Lung microvascular endothelial cell (primary cell): ENCODE measurements at places on chromosomes 1 and 21. TPM values are rescaled to one million over a fixed set of nuclear protein-coding genes. Genes with fewer than 3 reads are reported as not detected.

GRCh38 chr1:191320062-191320461 is 838.2 kb upstream of the RGS18 start:
- DNase-seq, result no peak

DNA sequence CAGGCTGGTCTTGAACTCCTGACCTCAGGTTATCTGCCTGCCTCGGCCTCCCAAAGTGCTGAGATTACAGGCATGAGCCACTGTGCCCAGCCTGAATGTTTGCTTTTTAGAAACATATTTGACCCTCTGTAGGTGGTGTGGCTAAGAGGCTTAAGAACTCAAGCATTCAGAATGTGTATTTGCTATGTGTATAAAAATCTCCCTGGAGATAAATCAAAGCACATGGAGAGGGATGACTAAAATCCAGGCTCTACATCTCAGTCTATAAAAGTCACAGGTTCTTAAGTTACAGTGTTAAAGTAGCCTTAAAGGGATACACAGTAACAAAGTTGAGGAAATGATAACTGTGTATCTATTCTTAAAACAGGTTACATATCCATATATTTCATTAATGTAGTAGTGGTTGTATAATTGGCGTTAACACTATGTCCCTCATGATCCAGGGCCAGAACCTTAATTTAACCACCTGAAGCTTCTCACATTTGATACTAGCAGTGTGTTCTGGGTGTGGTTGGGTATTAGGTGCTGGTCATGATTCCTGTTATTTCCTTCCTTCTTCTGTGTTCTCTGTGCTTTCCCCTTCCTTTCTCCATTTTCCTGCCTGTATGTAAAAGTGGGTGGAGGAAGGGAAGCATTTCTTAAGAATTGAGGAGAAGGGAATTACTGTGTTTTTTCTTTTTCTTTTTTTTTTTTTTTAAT is 16.2 kb downstream of the GIPC2 start:
- DNase-seq, result no peak

DNA sequence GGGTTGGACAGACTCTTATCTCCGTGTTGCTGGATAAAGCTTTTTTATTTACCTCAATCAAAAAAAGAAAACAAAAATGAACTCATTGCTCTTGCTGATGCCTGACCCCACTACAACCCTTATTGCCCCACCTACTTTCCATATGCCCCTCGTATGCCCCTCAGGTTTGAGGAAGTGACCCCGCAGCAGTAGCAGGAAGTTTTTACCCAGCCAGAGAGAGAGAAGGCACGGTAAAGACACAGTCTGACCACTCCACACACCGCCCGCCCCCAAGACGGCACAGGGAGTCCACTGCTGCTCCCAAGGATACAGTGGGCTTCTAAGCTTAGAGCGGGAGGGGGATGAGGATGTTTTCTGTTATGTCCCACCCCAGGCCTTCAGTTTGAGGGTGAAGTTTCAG is 9.8 kb downstream of the PLEKHO1 start:
- DNase-seq, result no peak

- no peak for DNase-seq
Measured at GRCh38 chr1:204316164-204316563, 43.6 kb downstream of the PLEKHA6 start.

DNA sequence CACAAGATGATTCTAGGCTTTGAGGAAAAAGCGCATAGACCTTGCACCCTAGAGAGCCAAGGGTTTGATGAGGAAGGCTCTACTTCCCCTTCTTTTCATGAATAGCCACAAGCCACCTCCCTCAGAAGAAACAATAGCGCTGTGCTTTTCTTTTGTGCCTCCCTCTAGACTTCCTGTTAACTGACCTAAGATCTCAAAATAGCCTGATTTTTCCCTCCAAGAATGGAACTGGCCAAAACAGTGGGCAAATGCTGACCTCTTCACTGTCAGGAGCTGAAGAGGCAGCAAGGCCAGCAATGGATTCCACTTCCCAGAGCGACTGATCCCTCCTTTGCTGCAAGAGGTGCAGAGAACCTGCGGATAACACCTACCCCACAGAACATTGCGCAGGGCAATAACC is 362.8 kb downstream of the KCNH1 start:
- DNase-seq, result no peak

GRCh38 chr1:235928197-235928596 is 61.5 kb upstream of the LYST start:
- no peak for DNase-seq

GRCh38 chr1:1432951-1433803 is 2.3 kb upstream of the VWA1 start:
- DNase-seq, result no peak

- DNase-seq, result no peak
Measured at GRCh38 chr1:172289448-172289847, 131.0 kb upstream of the C1orf105 start.

GRCh38 chr1:69919129-69919921 is 286.1 kb downstream of the LRRC40 start:
- DNase-seq, result no peak

GRCh38 chr1:159647616-159648015 is 60.0 kb downstream of the APCS start:
- no peak for DNase-seq

DNA sequence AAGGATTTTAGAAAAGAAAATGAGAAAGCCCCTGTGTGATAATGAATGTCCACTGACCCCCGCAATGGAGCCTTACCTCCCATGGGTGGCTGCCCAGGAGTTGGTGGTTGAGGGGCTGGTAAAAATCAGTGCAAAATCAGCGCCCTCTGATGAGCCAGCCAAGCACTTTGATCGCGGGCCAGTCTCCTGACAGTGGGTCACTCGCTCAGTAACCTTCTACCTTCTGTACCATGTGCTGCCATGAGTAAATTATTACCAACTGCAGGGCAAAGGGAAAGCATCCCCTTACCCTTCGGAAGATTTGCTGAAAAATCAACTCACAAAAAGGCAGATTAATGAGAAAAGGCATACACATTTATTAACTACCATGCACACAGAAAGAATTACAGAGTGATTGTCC is 58.8 kb downstream of the KCNK1 start:
- DNase-seq, result no peak

- DNase-seq, result no peak
Measured at GRCh38 chr1:226422478-226422877, 14.6 kb upstream of the PARP1 start.

DNA sequence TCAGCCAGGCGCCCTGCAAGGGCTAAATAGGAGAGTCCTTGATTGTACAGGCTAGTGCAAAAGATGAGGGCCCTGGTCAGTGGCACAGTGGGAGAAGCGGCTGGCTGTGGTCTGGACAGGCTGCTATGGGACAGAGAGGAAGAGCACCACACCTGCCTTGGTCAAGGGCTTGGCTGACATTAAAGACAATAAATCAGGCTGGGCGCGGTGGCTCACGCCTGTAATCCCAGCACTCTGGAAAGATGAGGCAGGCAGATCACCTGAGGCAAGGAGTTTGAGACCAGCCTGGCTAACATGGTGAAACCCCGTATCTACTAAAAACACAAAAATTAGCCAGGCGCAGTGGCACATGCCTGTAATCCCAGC is 62.9 kb downstream of the NID1 start:
- DNase-seq, result no peak

DNA sequence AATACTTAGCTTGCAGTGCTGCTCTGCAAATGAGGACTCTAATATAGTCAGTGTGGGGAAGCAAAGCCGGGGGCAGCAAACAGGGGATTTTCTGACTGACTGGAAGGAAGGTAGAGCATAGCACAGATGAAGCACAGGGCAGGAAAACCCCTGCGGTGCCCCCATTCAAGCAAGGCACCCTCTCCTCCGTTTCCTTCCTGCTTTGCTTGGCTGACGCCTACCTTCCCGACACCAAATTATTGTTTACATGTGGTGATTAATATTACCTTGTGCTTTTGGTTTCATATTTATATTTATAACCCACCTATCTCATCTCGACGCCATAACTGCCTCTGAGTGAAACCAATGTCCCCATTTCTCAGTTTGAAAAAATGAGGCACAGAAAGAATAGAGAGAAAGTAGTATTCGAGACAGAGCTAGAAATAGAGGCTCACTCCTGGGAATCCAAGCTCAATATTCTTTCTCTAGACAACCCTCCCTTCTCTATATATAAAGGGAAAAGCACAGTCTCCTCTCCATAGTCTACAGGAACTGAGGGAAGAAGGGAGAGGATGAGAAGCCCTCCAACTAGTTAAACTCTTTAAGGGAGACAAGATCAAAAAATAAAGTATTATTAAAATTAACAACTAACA is 41.3 kb downstream of the PIK3C2B start:
- DNase-seq, result peak; percentile 74

- no peak for DNase-seq
Measured at GRCh38 chr1:149933208-149933607, 3.5 kb downstream of the MTMR11 start.

GRCh38 chr1:69702085-69702484 is 134.4 kb downstream of the LRRC7 start:
- DNase-seq, result peak; percentile 20

DNA sequence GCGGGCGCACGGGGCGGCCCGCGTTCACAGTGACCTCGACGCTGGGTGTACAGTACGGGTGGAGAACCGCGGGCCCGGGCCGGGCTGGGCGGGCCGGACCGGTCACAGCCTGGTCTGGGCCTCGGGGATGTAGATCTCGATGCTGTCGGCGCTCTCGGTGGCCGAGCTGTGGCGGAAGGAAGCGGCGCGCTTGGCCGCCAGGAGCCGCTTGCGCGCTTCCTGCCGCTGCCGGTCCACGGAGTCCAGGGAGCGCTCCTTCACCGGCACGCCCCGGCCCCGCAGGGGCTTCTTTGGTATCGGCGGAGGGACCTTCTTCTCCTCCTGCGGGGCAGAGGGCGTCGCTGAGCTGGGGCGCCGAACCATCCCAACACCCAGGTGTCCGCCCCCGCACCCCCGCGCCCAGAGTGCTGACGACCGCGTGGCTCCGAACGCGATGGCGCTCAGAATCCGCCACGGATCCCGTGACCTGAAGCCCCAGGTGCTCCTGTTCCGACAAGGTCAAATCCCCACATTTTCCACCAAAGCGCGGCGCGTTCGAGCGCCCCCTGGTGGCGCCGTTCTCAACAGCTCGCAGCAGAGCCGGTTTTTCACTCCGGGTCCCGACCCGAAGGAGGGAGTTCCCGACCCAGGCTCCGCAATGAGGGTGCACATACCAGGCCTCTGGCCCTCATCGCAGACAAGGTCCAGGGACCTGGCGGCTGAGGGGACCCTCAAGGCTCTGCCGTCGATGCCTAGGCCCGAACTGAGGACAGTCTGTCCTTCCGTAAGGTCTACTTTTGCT is 6.6 kb upstream of the SMIM12 start:
- peak; percentile 74 for DNase-seq

DNA sequence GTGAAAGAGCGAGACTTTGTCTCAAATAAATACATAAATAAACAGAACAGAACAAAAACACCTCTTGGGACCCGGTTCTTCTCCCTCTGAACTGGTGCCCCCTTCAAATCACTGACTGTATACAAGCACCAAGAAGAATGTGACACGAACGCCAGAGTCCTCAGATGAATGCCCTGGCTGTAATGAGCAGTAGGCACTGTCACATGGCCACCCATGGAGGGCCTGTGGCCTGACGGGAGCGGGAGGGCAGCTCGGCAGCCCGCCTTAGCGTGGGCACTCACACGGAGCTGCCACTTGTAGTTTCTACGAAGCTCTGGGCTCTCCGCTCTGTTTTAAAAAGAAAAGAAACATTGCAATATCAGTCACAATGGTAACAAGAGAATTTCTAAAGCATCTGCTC is 146.0 kb downstream of the PEX14 start:
- no peak for DNase-seq

DNA sequence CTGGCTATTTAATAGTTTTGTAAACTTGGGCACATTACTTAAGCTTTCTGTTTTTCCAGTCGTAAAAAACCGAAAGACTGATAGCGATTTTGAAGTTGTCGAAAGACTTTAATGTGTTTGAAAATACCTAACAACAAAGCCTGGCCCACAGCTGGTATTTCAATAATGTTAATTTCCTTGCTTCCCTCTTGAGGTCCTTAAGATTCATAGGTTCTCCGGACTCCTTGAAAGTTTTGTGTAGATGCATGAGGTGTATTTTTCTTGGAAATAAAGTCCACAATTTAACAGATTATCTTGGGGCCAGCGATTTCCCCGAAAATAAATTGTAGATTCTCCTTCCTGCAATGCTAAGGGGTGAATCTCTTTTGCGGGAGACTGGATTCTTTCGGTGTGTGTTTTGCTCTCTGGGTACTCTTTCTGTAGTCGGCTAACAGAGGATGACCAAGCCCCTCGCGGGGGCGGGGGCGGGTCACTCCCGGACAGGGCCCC is 735 bp upstream of the YTHDF2 start:
- DNase-seq, result no peak

GRCh38 chr1:70485624-70486023 is 74.6 kb downstream of the CTH start:
- no peak for DNase-seq

DNA sequence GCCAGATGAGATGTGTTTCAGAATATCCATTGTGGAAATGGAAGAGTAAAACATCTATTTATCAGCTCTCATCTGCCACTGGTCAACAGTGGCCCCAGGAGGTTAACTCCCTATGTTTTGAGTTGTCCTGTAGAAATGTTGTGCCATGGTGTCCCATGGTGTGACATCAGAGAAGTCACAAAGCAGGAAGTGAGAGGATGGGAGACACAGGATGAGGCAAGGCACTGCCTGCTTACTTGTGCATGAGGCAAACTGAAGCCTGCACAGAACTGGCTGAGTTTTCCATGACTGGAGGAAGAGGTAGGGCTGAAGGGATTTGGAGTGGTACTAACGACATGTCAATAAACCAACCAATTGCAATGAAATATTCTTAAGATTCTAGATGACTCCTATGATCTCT is 131.5 kb upstream of the ZNF644 start:
- DNase-seq, result no peak

DNA sequence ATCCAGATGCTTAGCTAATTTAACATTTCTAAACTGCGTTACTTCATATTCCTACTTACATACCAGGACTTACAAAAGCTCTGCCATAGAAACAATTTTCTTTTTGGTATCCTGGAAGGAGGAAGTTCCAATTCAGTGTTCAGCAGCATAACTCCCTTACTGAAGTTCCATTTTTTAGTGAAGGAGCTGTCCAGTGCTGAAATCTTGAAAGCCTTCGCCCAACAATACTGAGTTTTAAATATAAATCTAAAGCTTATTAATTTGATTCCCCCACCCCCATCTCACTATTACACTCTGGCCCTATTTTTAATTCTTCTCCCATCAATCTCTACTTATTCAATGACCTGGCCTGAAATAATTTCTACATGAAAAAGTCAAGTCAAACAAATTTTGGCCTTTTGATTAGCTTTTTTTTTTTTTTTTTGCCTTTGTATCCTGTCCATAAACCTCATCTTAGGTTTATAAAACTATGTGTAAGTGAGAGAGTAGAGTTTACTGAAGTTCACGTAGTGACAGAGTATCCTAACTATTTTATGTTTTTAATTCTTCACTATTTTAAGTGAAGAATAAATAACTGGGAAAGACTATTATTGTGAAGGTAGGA is 323.0 kb upstream of the PLD5 start:
- peak; percentile 28 for DNase-seq

- no peak for DNase-seq
Measured at GRCh38 chr1:20921285-20921684, 134.2 kb upstream of the HP1BP3 start.

Gene EDN2
- not detected in 2 replicates for total RNA-seq

Gene HAO2
- total RNA-seq, result not detected in 2 replicates

Gene TAL1
- total RNA-seq, result 51.0 and 58.1 TPM in 2 replicates

Gene HENMT1
- 0.87 and 1.6 TPM in 2 replicates for total RNA-seq

Gene LCE3E
- not detected in 2 replicates for total RNA-seq
